ENCODE measurements at places on chromosomes 16 and 17.
A peak's percentile ranks its signal among the peaks of the same experiment; 100 is the strongest.

- DNase-seq = no peak
Observed at GRCh38 chr16:88320947-88321634, 61.7 kb upstream of the ZNF469 start.

DNA sequence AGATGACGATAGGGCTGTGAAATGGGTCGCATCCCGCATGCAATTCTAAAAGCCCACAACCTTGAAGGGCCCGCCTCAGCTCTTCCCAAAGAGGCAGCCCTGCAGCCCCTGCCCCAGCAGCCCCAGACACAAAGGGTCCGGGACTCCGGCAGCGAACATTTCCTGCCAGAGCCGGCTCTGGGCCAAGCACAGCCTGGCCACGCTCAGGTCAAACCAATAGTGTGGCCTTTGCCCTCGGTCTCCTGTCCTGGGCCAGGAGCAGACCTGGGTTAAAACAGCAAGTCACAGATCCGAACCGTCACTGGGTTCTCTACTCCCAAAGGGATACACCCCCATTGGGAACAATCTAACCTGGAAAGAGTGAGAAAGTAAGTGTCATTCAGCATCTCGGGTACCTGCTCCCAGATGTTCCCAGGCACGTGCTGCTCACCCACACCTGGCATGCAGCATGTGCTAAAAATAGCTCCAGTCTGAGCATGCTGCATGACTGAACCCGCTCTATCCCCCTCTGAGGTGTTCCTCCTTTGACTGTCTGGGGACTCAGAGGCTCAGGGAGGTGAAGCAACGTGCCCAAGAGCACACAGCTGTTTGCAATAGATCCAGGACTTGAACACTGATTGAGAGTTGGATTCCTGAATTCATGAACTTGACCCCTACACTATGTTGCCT lies 22.2 kb upstream of the ATP2A3 start:
- no peak for DNase-seq

- DNase-seq = peak; percentile 24
Observed at GRCh38 chr17:67531291-67531690, 154.2 kb downstream of the PITPNC1 start.

GRCh38 chr17:47190770-47191169 lies 1.7 kb upstream of the CDC27 start:
- no peak for DNase-seq

GRCh38 chr16:27503662-27504061 lies 46.1 kb downstream of the GTF3C1 start:
- DNase-seq = no peak

GRCh38 chr17:81831563-81831956 lies 1.5 kb downstream of the MCRIP1 start:
- DNase-seq = no peak

- peak; percentile 59 for DNase-seq
Observed at GRCh38 chr16:15855704-15856003, 1.2 kb downstream of the MYH11 start.

DNA sequence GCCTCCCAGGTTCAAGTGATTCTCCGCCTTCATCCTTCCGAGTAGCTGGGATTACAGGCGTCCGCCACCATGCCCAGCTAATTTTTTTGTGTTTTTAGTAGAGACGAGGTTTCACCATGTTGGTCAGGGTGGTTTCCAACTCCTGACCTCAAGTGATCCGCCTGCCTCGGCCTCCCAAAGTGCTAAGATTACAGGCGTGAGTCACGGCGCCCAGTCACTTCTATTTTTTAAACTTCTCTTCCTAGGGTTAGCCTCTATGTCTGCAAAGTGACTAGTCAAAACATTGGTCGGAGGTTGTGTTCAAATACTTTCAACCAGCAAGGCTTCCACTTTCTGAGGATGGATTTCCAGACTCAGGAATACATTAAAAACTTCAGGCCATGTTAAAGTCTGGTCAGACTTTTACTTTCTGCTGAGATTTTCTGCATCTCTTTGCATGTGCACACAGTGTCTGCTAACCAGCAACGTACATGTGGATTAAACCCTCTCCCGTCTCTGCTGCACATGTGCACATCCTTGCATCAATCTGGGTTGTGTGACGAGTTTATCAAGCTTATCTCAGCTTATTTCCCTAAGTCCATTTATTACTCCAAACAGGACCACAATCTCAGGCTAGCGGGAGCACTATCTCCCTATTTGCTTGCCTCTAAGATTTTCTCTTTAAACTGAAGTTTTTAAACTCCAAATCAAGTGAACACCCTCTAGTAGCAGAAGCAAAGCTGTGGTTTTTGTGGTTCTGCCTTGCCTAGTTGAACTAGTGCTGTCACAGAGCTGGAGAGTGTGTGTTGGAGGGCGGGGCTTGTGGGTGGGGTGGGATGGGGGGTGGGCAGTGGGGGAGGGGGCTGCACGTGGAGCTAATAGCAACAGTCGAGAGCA lies 525.2 kb upstream of the GOT2 start:
- no peak for DNase-seq

DNA sequence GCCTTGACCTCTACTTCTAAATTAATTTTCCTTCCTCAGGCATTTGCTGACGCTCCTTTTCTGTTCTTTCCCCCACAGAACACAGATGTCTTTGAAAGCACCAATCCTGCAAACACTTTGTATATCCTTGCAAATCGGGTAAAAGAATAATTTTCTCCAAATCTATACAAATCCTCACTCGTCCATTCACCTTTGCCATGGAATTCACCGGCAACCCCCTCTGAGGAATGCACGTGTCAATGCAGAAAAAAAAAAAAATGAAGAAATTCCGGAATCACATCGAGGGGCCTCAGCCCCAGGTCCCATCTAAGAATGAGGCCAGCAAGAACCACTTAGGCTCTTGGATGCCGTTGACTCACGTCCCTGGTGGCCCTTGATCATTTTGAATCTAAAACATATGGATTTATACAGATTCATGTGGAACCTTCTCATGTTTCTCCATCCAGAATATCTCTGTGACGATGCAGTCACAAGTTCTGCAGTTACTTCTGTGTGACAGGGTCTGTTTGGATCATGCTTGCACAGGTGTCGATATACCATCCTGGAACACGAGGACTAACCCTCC lies 136.9 kb downstream of the RBFOX3 start:
- no peak for DNase-seq

DNA sequence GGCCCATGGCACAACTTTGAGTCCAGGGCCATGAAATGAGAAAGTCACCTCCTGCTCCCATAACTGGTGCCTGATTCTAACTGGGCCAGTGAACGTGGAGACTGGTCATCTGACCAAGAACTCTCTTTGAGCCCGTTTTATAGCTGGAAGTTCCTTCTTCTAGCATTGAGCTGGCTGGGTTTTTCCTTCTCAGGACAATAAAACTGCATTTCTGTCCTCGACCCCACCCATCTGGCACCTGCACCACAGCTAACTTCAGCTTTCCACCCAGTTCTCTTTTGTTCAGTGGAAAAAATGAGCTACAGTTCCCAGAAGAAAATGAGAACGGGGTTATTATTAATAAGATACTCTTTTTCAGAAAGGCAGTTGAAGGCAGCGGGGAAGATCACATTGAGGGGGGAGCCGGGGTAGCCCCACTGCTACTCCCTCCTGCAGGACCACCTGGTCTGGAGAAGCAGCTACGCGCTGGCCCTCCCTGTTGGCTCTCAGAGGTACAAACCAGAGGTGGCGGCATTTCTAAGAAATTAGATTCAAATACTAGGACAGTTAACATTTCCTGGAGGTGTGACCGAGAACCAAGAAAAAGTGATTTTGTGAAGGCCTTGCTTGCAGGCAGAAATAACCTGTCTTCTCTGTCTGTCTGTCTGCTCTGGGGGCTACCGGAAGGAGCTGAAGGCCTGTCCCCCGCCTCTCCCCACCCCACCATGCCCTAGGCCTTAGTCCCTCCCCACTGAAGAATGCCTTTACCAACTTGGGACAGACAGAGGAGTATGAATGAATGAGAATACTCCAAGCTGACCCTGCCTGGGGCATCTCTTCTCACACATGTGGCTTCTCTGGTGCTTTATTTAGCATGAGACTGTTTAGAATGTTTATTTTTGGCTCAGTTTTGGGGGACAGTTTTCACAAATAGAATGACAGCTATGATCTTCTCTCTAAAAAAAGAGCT lies 123.9 kb downstream of the XYLT1 start:
- no peak for DNase-seq

- DNase-seq = no peak
Observed at GRCh38 chr17:73163043-73163442, 1.8 kb upstream of the SSTR2 start.

DNA sequence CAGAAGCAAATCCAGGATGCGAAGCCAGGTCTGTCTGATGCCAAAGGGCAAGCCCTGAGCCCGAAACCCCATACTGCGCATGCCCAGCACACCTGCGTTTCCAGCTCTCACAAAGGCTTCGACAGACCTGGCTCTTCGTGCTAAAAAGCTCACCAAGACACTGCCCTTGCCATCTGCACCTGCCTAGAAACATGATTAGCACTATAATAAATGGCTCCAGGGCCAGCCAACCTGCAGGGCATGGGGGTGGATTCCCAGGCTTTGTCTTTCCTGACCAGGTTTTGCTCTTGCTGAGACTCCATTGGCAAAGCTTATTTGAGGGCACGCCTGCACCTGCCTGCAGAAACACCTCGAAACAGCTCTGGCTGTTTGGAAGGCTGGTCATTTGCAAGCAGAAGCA lies 14.4 kb upstream of the PLD6 start:
- no peak for DNase-seq

DNA sequence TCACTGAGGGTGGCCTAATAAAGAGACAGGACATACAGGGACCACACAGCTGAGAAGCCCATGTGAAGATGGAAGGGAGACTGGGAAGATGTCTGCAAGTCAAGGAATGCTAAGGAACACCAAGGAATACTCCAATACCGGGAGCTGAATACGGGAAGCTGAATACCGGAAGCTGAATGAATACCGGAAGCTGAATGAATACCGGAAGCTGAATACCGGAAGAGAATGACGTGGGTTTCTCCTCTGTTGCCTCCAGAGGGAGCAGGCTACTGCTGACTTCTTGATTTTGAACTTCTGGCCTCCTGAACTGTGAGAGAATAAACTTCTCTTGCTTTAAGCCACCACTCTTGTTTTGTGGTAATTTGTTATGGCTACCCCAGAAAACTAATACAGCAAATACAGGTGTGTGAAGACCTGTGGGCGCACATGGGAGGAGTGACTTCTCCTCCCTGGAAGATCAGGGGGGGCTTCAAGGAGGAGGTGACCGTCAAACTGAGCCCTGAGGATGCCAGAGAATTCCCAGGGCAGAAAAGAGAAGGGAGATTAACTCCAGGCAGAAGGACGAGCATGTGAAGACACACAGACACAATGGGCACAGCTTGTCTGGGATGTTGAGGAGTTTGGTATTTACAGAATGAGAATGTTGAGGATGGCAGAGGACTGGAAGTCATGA lies 259.9 kb downstream of the IRF8 start:
- no peak for DNase-seq

GRCh38 chr17:54694287-54694887 lies 206.3 kb upstream of the TOM1L1 start:
- no peak for DNase-seq

DNA sequence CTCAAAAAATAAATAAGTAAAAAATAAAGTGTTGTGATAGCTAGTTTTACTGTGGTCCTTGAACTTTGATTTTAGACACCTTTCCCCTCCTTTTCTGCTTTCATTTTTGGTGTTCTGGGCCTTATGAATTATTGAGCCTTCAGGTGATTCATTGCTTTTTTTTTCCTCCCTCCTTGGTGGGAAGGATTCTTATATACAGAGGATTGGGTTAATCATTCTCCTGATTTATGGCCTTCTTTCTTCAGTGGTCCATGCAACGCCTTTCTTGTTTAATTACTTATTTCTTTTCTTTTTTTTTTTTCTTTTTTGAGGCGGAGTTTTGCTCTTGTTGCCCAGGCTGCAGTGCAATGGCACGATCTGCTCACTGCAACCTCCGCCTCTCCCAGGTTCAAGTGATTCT lies 8.0 kb upstream of the MYL4 start:
- DNase-seq = no peak

GRCh38 chr16:66036793-66037715 lies 329.4 kb upstream of the CDH5 start:
- DNase-seq = no peak

DNA sequence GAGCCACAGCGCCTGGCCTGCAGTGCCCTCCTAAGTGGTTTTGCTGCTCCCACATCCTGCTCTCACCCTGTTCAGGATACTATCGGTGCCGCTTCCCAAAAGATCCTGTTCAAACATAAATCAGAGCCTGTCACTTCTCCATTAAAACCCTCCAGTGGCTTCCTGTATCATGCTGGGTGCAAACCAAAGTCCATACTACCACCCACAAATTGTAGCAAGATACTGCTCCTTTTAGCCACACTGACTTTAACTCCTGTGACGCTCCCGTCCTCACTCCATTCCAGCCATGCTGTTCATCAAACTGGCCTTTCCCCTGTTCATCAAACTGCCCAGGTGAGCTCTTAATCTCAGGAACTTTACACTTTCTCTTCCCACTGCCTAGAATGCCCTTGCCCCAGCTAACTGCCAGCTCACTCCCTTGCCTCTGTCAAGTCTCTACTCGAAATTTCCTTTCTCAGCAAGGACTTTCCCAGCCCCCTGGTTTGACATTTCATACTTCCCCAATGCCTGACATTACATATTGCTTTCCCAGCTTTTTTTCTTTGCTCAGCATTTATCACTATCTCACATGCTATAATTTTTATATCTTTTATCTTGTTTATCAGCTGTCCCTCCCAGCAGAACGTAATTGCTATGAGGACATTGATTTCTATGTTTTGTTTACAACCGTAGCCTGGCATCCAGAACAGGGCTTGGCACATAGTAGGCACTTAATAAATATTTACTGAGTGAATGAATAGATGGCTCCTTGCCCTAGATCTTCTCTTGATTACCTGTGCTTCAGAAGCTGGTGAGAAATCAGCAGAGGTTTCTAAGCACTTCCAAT lies 44.3 kb upstream of the SMURF2 start:
- DNase-seq = no peak

- no peak for DNase-seq
Observed at GRCh38 chr17:8985054-8985701, 19.7 kb upstream of the PIK3R5 start.

- DNase-seq = no peak
Observed at GRCh38 chr16:20624882-20625807, 49.0 kb upstream of the ACSM2B start.

DNA sequence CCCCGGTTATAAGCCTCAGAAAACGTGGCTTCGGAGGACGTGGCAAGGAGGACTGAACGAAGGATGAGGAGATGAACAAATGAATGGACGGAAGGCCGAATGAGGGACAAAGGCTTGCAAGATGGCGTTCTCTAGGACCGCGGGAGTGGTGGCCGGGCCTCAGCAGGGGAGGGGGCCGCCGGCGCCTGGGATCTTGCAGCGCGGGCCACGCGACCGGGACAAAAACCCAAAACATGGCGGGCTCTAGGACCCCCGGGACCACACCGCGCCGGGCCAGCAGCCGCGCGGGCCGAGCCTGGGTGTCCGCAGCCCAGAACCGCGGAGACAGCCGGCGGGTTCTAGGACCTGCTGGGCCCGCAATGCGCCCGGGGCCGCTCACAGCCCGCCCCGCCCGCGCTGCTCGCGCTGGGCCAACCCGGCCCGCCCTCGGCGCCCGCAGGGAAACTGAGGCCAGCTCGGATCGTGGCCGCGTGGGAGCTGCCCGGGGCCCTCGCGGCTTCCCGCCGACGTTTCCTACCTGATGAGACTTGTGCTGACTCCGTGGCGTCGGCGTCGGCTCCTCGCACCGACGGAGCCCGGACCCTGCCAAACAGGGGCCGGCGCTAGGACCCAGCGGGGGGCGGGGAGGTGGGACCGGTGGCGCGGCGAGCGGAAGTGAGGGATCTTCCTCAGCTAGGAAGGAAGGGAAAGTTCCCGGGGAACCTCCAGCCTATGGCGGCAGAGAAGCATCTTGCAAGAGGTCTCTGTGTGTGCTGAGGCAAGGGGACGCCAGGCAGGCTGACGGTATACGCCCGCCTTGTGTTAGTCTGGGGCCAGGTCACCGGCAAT lies 684 bp downstream of the ZNF668 start:
- peak; percentile 88 for DNase-seq

GRCh38 chr16:19245326-19245925 lies 40.1 kb upstream of the CLEC19A start:
- DNase-seq = no peak
